ENCODE measurements at places on chromosomes 11 and 22. TPM values are rescaled to one million over a fixed set of nuclear protein-coding genes. Genes with fewer than 3 reads are reported as not detected.

Gene TRIM29
- not detected for total RNA-seq

- no peak overlapping the region for H3K27ac ChIP-seq
- no peak for DNase-seq
- H3K4me1 ChIP-seq, result peaks cover 31% of the 10 kb centered on the region
- H3K36me3 ChIP-seq, result peaks cover 1% of the 10 kb centered on the region
These were observed 37.6 kb downstream of the TRMU start for GRCh38 chr22:46373159-46373558.

Gene TBX10
- total RNA-seq, result not detected

DNA sequence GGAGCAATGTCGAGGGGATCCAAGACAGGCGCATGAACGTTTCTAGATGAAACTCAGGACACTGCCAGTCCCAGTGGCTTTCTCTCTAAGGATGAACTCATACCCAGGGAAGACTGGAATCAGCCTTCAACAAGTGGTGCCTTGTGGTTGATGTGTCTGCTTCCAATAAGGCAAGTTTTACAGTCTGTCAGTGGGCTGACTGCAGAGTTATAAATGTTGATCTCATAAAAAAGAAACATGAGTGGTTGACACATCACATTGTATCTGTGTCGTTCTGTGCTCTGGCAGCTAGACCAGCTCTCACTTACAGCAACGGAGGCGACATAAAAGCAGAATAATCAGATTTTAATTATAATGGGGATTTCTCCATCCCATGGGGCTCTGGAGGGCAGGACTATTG lies 96.7 kb downstream of the SNX19 start:
- no peak overlapping the region for H3K27ac ChIP-seq
- DNase-seq, result no peak
- peaks cover 4% of the 10 kb centered on the region for H3K27me3 ChIP-seq
- H3K4me1 ChIP-seq, result no peaks in the 10 kb centered on the region

DNA sequence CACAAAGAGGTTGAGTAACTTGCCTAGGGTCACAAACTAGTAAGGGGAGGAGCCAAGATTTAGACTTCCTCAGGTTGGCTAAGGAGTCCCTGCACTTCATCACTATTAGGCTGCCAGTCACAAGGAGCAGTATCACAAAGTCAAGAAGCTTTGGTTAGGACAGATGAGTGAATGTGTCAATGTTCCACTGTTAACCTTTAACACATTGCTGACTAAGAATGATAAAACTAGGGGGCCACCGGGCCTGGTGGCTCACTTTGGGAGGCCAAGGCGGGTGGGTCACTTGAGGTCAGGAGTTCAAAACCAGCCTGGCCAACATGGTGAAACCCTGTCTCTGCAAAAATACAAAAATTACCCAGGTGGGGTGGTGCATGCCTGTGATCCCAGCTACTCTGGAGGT lies 32.0 kb downstream of the TMEM123 start:
- peaks cover 93% of the 10 kb centered on the region for H3K4me1 ChIP-seq
- no peak for DNase-seq
- no peaks in the 10 kb centered on the region for H3K27me3 ChIP-seq
- H3K4me3 ChIP-seq, result no peak overlapping the region
- H3K36me3 ChIP-seq, result peaks cover 79% of the 10 kb centered on the region

Gene OR51E2
- total RNA-seq, result not detected

Gene DRD2
- not detected for total RNA-seq

- peaks cover 44% of the 10 kb centered on the region for H3K4me1 ChIP-seq
- H3K27me3 ChIP-seq, result peaks cover 22% of the 10 kb centered on the region
- DNase-seq, result no peak
These were observed 5.1 kb downstream of the BID start for GRCh38 chr22:17769013-17769715.

GRCh38 chr11:61372659-61373420 lies 10.7 kb downstream of the TMEM138 start:
- H3K4me3 ChIP-seq, result no peak overlapping the region
- H3K36me3 ChIP-seq, result peaks cover 62% of the 10 kb centered on the region
- no peaks in the 10 kb centered on the region for H3K27me3 ChIP-seq
- peaks cover 14% of the 10 kb centered on the region for H3K4me1 ChIP-seq
- DNase-seq, result no peak
- H3K27ac ChIP-seq, result no peak overlapping the region

Gene OR56A1
- not detected for total RNA-seq

DNA sequence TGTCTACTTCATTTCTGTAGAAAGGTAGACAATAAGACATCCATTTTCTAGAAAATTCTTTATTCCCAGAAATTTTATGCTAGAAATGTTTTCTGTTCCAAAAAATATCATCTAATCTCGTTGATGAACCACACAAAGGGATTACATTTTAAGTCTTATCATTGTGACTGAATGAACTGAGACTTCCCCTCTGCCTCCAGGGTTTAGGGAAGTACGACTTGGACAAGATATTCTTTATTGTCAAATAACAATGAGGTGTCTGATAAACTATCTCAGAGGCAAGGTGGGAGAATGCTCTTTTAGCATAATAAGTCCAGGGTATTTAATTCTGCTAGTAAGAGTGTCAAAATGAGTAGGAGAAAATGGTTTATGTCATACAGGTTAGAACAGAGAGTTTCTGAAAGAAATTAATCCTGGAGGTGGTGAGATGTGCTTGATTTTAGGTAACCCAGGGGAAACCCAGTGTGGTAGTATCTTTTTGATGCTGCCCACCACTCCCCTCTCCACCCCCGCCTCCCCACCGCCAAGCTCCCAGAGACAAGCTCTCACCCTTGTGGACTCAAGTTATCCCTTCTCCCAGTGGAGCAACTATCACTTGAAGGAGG lies 100.6 kb downstream of the CD44 start:
- no peak overlapping the region for H3K4me3 ChIP-seq
- peaks cover 18% of the 10 kb centered on the region for H3K36me3 ChIP-seq
- DNase-seq, result no peak
- no peak overlapping the region for H3K27ac ChIP-seq
- H3K27me3 ChIP-seq, result peaks cover 2% of the 10 kb centered on the region

Data from activated CD8-positive, alpha-beta T cell treated with anti-CD3 and anti-CD28 coated beads, Interleukin-2, amount 10 ng/mL, durations not matched to agents 7 days and 5 days (primary cell).